ENCODE measurements at places on chromosomes 7 and 10.

DNA sequence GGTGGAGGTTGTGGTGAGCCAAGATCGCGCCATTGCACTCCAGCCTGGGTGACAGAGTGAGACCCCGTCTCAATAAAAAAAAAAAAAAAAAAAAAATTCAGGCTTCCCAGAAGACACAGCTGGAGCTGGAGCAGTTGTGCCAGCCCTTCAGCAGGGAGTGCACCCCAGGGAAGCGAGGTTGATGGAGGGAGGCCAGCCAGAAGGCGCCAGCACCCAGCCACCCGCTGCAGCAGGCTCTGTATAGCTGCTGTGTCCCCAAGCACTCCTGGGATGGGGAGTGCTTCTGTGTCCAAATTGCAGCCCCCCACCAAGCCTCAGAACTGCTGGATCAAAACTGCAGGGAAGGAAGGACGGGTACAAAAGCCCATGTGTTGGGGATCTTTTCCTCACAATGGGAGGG is 47.8 kb downstream of the COBL start:
- DNase-seq = no peak

DNA sequence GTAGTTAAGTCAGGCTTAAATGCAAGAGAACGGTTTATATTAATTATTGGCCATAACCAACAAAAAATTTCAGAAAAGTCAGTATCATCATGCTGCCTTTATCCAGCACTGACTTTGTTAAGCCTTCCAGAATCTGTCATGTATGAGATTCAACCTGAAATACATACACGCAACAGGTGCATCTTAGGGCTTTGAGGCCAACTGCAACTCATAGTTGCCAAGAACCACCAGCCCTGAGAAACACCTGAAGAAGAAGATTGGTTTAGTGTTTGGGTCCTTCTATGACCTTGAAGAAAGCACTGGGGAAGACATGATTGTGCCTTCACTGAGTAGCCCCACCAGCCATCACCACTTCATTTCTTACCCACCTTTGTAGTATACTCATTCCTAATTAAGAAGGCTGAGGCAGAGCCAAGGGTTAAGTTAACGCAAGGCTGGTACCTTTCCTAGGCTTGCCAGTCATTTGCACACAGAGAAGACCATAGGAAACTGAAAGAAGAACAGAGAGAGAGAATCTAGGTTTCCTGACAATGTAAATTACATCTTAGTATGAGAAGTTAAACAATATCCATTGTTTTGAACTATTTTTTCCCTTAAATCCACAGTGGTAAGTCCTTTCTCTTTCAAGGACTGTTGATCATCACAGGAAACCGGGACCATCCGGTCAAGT is 200.1 kb upstream of the PRKCQ start:
- no peak for DNase-seq

- no peak for DNase-seq
These were observed 94.5 kb downstream of the INPP5A start for GRCh38 chr10:132632091-132632561.

DNA sequence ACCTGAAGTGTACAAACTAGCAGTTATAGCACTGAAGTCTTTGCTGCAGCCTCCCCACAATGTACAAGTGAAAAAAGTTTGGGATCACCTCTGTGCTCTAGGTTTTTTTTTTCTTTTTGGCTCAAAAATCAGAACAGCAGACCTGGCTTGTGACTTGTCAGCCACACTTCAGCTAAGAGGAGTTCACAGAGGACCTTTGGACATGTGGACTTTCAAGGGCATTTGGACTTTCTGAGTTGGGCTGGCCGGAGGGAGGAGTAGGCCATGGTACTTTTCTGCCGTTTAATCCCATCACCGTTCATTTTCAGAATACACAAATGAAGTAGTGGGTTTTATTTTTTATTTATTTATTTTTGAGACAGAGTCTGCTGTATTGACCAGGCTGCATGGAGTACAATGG is 21.9 kb upstream of the ACSL5 start:
- DNase-seq = no peak

GRCh38 chr10:2984682-2985081 is 82.7 kb upstream of the PFKP start:
- DNase-seq = no peak

GRCh38 chr10:112249722-112250121 is 33.5 kb upstream of the TECTB start:
- no peak for DNase-seq

GRCh38 chr7:45702751-45703150 is 128.6 kb downstream of the ADCY1 start:
- no peak for DNase-seq

DNA sequence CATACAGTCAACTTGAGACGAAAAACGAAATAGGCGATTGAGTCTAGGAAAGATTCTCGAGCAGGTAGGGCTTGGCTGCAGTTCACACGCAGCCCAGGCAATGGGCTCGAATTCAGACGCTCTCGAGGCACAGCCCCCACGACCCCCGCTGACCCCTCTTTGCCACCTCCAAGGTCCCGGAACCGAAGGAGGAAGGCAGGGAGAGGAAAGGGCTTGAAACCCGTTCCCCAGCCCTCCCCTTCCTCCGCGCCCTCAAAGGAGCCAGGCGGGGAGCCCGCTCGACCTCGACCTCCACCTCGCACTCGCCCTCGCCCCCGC is 441 bp downstream of the CCDC186 start:
- DNase-seq = no peak

- DNase-seq = no peak
These were observed 50.8 kb upstream of the PDZD8 start for GRCh38 chr10:117425974-117426566.

- no peak for DNase-seq
These were observed 38.6 kb downstream of the VOPP1 start for GRCh38 chr7:55533729-55534080.

- DNase-seq = no peak
These were observed 63.7 kb downstream of the PROSER2 start for GRCh38 chr10:11886851-11887250.

GRCh38 chr7:142827951-142828500 is 26.9 kb upstream of the EPHB6 start:
- DNase-seq = no peak

- DNase-seq = peak; percentile 42
These were observed 82.5 kb upstream of the TMEM72 start for GRCh38 chr10:44828508-44829142.

- no peak for DNase-seq
These were observed 330.4 kb upstream of the SEMA3A start for GRCh38 chr7:84524714-84525694.

DNA sequence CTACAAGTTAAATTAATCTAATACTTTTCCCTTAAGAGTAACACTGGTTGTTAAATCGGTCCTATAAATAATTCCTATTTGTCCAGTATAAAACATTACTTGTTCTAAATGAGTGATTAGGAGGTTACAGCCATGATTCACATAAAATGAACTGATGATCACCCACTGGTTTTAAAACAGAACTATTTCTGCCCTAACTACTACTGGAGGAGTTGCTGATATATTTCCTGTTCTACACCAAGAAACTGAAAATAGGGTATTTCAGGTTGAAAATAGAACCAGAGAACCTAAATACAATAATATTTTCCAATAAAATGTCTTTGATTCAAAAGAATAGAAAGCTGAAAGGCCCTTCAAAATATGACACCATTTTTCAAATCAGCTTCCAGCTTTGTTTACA is 30.9 kb downstream of the DNAJC1 start:
- no peak for DNase-seq
